Tibial nerve (tissue), 4 donors: ENCODE measurements at places on chromosomes 1 and 21. TPM values are rescaled to one million over a fixed set of nuclear protein-coding genes. Genes with fewer than 3 reads are reported as not detected.

PRPF38B gene
- total RNA-seq = 31.2 TPM

GRCh38 chr1:56137521-56138505 lies 441.6 kb downstream of the PLPP3 start:
- no peak for DNase-seq
- H3K36me3 ChIP-seq = no peaks in the 10 kb centered on the region
- no peak overlapping the region for H3K4me3 ChIP-seq
- no peaks in the 10 kb centered on the region for H3K27me3 ChIP-seq
- H3K4me1 ChIP-seq = no peaks in the 10 kb centered on the region

- H3K36me3 ChIP-seq = no peaks in the 10 kb centered on the region
- no peak overlapping the region for H3K27ac ChIP-seq
- DNase-seq = no peak
- no peaks in the 10 kb centered on the region for H3K27me3 ChIP-seq
Observed at GRCh38 chr1:183702087-183702812, 49.1 kb upstream of the APOBEC4 start.

DNA sequence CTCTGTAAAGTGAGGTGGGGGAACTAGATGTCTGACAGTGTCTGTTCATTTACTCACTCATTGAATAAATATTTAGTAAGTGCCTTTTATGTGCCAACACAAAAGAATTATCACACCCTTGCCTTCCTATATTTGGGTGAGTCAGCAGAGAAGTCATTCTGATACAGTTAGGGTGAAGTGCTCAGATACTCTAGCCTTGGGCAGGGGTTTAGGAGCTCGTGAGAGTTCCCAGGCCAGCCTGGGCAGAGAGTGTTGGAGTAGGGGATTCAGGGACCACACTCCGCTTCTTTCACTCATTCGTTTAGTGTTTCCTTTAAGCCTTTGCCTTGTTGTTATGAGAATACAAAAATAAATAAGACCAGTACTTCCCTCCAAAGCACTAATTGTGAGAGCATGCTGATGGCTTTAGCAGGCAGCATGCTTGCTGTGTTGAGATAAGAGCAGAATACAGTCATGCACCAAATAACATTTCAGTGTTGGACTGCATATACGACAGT lies 83.9 kb downstream of the DYRK1A start:
- peaks cover 88% of the 10 kb centered on the region for H3K4me1 ChIP-seq
- no peak overlapping the region for H3K4me3 ChIP-seq
- H3K27ac ChIP-seq = no peak overlapping the region
- DNase-seq = no peak

- no peak overlapping the region for H3K4me3 ChIP-seq
- H3K4me1 ChIP-seq = peaks cover 8% of the 10 kb centered on the region
- no peaks in the 10 kb centered on the region for H3K36me3 ChIP-seq
- H3K27me3 ChIP-seq = no peaks in the 10 kb centered on the region
- H3K27ac ChIP-seq = no peak overlapping the region
- no peak for DNase-seq
Observed at GRCh38 chr1:203435615-203436014, 40.0 kb upstream of the PRELP start.

GRCh38 chr1:193703655-193704054 lies 517.2 kb upstream of the B3GALT2 start:
- H3K27me3 ChIP-seq = no peaks in the 10 kb centered on the region
- no peak overlapping the region for H3K4me3 ChIP-seq
- H3K36me3 ChIP-seq = no peaks in the 10 kb centered on the region
- DNase-seq = no peak
- no peaks in the 10 kb centered on the region for H3K4me1 ChIP-seq

GRCh38 chr1:233512538-233512937 lies 101.4 kb upstream of the KCNK1 start:
- H3K27ac ChIP-seq = no peak overlapping the region
- no peak for DNase-seq
- no peaks in the 10 kb centered on the region for H3K36me3 ChIP-seq

GRCh38 chr1:227273557-227273956 lies 44.7 kb downstream of the CDC42BPA start:
- H3K4me3 ChIP-seq = no peak overlapping the region
- H3K27me3 ChIP-seq = no peaks in the 10 kb centered on the region
- peaks cover 5% of the 10 kb centered on the region for H3K4me1 ChIP-seq
- H3K36me3 ChIP-seq = no peaks in the 10 kb centered on the region
- H3K27ac ChIP-seq = no peak overlapping the region

DNA sequence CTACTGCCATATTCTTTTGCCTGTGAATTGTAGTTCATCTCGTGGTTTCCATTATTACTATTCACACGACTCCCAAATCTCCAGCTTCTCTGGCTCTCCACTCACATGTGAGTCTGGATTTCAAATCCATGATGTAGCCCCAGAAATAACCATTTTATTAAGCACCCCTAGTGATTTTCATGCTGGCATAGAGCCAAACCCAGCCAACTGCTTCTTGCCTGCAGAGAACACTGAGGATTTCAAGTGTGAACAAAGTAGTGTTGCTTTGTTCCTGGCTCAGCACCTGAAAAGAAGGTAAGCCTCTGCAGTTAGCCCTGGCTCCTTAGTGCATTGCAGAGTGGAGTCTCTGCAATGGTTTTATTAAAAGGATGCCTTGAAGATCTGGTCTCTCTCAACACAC lies 25.9 kb downstream of the UTP25 start:
- H3K4me1 ChIP-seq = no peaks in the 10 kb centered on the region
- no peak overlapping the region for H3K27ac ChIP-seq
- H3K4me3 ChIP-seq = no peak overlapping the region
- no peaks in the 10 kb centered on the region for H3K27me3 ChIP-seq

GRCh38 chr1:42936309-42937078 lies 22.2 kb downstream of the SLC2A1 start:
- H3K4me3 ChIP-seq = peak overlapping the region; percentile 15
- peaks cover 36% of the 10 kb centered on the region for H3K36me3 ChIP-seq
- H3K27me3 ChIP-seq = no peaks in the 10 kb centered on the region
- no peaks in the 10 kb centered on the region for H3K4me1 ChIP-seq
- peak overlapping the region; percentile 81 for H3K27ac ChIP-seq
- DNase-seq = peak; percentile 73

DNA sequence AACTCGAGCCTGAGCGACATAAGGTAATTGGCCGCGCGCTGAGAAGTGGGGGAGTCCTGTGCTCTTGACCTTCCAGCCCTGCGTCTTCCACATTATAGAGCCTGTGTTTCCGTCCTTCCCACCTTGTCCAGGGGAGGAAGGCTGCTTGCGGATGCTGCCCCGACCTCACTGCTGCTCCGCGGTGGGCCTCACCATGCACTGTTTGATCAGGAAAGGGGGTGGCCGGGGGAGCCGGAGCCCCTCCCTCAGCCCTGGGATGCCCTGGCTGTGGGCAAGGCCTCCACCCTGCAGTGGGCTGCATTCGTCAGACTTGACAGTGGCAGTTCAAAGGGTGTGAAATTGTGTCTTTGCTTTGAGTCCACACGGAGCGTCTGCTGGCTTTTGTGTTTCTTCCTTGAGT lies 30.1 kb downstream of the PCNT start:
- DNase-seq = no peak
- H3K36me3 ChIP-seq = peaks cover 100% of the 10 kb centered on the region
- no peaks in the 10 kb centered on the region for H3K4me1 ChIP-seq
- H3K27me3 ChIP-seq = no peaks in the 10 kb centered on the region
- H3K27ac ChIP-seq = no peak overlapping the region

DNA sequence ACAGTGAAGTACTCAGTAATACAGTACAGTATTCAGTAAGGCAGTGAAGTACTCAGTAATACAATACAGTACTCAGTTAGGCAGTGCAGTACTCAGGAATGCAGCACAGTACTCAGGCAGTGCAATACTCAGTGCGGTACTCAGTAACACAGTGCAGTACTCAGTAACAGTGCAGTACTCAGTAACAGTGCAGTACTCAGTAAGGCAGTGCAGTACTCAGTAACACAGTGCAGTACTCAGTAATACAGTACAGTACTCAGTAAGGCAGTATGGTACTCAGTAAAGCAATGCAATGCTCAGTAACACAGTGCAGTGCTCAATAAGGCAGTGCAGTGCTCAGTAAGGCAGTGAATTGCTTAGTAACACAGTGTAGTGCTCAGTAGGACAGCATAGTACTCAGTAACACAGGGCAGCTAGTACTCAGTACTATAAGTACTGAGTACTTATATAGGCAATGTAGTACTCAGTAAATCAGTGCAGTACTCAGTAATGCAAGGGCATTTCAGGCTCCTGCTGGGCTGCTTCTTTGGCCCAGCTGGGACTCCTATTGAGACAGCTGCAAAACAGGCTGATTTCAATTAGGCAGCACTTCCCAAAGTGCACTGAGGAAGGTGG lies 411.3 kb downstream of the DISC1 start:
- H3K36me3 ChIP-seq = no peaks in the 10 kb centered on the region
- no peak overlapping the region for H3K27ac ChIP-seq
- H3K27me3 ChIP-seq = no peaks in the 10 kb centered on the region
- no peak overlapping the region for H3K4me3 ChIP-seq
- DNase-seq = no peak

DNA sequence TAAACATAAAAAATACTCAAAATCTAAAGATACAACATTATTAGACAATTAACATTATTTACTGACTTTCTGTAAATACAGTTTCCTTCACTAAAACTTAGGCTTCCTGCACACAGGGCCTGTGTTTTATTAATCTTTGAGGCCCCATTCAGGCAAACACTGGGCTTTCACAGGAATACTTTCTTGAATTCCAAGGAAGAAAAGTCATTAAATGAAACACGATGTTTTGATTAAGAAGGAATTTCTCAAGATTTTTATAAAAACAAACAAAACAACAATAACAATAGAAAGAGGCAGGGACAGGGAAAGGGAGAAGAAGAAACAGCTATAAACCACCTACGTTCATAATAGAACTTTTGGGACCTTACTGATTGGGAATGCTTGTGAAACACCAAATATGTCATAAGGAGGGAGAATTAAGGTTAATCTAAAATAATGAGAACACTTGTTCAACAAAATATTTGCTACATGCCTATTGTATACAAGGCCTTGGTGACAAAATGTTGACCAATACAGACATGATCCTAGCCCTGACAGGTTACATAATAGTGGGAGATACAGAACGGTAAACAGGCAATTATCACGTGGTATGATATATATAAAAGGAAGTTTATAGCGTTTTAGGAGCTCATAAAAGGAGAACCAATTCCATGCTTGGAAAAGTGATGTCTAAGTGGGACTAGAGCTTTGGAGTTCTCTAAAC lies 3.6 kb downstream of the DDAH1 start:
- no peak for DNase-seq
- H3K4me3 ChIP-seq = no peak overlapping the region
- H3K4me1 ChIP-seq = no peaks in the 10 kb centered on the region
- no peaks in the 10 kb centered on the region for H3K27me3 ChIP-seq
- no peak overlapping the region for H3K27ac ChIP-seq
- H3K36me3 ChIP-seq = no peaks in the 10 kb centered on the region

DNA sequence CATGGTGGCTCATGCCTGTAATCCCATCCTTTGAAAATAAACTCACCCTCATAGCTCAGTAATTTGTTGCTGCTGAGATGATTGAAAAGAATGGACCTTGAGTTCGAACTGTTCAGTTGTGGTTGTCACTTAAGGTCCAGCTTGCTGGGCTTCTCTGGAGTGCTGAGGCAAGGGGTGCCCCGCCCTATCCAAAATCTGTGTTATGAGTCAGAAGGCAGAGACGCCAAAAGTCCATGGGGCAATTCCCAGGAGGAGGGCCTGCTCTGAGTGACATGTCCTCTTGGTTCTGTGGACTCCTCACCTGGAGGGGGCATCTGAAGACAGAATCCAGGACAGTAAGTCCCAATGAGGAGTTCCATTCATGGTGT lies 64.8 kb downstream of the MYOM3 start:
- H3K27me3 ChIP-seq = no peaks in the 10 kb centered on the region
- DNase-seq = no peak
- H3K4me3 ChIP-seq = no peak overlapping the region
- H3K36me3 ChIP-seq = no peaks in the 10 kb centered on the region
- peaks cover 16% of the 10 kb centered on the region for H3K4me1 ChIP-seq
- H3K27ac ChIP-seq = peak overlapping the region; percentile 22

LDLRAD1 gene
- not detected for total RNA-seq
